ENCODE measurements at places on chromosomes 12 and 14.

GRCh38 chr12:113820842-113821241, 145.3 kb downstream of the RBM19 start:
- no peak for DNase-seq

DNA sequence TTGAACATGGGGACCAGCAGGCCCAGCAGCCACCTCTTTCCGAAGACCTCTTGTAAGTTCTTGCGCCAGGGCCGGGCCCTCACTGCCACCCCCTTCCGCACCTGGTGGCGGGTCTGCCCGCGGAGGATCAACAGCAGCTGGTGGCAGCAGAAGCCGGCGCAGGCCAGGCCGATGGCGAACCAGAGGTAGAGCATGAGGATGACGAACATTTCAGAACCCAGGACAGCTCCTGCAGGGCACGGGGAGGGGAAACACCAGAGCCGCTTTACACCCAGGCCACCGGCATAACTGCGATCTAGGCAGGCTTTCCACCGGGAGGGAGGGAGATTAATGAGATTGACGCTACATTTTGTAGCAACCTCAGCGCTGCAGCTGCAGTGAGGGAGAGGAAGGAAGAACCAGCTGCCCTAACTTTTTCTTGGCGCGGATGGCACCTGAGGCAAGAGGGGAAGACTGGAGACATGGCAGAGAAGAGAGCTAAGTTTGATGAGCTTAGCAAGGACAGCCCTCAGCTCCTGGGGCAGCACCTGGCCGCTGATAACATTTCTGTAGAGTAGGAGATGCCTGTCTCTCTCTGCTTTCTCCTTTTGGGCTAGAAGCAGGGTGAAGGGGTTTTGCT, 7.8 kb downstream of the ZDHHC22 start:
- peak; percentile 32 for DNase-seq

DNA sequence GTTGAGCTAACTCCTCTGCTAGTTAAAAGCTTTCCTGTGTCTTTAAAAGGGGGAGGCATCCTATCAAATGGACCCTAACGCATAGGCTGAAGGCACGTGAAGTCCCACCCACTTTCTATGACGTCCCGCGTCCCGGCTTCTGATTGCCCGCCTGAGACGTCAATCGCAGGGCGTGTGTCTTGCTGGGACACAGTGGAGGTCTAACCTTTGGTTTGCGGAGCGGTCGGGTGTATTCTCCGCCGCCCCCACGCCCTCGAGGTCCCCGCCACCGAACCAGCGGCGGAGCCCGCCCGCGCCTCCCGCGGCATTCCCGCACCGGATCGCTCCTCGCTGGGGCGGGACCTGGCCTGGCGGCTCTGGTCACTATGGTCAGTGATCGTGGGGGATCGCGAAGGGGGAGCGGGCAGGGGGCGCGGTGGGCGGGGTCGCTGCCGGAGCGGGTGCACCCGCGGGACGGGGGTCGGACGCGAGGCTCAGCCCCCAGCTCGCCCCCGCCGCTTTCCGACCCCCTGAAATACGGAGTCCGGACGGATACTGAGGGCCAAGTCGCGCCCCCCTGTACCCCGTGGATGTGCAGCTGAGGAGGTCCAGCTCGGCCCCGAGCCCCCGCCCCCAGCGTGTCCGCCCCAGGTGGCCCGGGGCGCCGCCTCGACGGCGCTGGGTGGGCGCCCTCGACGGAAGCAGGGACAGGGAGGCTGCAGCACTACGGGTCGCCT, at the start of gene OTUB2:
OTUB2 (plus strand) TSS at position 168 of the 716 bp plus-strand sequence; CDS start at position 366, 198 bp downstream.
- DNase-seq, result peak; percentile 92

- no peak for DNase-seq
Observed at GRCh38 chr12:45122768-45123380, 72.0 kb upstream of the DBX2 start.

- no peak for DNase-seq
Observed at GRCh38 chr12:109436188-109436560, 40.9 kb downstream of the KCTD10 start.

- no peak for DNase-seq
Observed at GRCh38 chr12:77932216-77932615, 101.5 kb downstream of the NAV3 start.

GRCh38 chr12:104243971-104244370, 28.4 kb downstream of the TXNRD1 start:
- no peak for DNase-seq

DNA sequence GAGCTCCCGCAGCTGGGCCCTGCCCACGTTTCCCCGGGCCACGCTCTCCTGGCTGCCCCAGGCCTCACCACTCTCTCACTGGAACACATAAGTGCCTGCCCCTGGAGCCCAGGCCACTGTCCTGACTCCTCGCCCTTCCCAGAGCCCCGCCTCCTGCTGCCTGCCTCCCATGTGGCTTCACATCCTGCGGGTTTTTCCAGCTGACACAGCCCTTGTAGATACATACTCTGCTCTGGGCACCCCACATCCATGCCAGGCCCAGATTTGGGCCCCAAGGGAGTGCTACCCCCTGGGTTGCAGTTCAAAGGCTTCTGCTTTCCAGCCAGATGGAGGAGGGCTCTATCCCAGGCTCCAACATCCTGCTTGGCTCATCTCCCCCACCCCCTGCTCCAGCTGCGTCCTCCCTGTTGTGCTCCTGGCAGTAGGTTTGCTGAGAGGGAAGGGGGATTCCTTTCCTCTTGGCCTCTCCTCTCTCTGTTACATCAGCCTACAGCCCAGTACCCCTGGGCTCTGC, 60.1 kb downstream of the TSPAN9 start:
- no peak for DNase-seq

GRCh38 chr12:96143827-96144565, 50.2 kb upstream of the ELK3 start:
- no peak for DNase-seq

DNA sequence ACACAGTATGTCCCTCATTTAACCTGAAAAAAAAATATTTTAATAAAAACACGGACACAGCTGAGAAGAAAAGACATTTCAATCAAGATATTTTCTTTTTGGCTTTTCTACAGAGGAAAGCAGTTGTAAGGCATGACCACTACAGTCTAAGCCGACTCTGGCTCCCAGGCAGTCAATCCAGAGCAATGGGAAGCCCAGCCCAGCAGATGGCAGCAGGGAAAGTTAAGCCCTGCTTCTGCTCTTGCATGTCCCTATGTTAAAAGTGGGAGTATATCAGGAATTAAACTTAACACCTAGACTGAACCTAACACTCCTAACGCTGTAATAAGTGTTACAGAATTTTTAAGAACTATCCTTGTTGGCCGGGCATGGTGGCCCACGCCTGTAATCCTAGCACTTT, 19.5 kb upstream of the HAL start:
- DNase-seq, result no peak

- no peak for DNase-seq
Observed at GRCh38 chr14:64119500-64119899, 174.7 kb downstream of the ESR2 start.

GRCh38 chr12:114858388-114859146, 174.6 kb upstream of the TBX3 start:
- no peak for DNase-seq

DNA sequence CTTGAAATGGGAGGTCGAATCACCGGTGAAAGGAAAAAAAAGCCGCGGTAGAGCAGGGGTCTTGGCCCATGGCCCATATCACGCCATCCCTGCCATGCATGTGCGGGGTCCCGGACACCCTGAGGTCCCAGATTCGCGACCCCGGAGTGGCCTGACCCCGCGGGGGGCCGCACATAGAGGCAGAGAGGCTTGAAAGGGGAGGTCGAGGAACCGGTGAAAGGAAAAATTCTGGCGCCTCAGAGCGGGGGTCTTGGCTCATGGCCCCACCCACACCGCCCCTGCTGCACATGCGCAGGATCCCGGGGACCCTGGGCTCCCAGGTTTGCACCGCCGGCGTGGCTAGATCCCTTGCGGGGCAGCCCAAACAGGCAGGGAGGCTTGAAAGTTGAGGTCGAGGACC, 319.8 kb downstream of the ALG10 start:
- no peak for DNase-seq

DNA sequence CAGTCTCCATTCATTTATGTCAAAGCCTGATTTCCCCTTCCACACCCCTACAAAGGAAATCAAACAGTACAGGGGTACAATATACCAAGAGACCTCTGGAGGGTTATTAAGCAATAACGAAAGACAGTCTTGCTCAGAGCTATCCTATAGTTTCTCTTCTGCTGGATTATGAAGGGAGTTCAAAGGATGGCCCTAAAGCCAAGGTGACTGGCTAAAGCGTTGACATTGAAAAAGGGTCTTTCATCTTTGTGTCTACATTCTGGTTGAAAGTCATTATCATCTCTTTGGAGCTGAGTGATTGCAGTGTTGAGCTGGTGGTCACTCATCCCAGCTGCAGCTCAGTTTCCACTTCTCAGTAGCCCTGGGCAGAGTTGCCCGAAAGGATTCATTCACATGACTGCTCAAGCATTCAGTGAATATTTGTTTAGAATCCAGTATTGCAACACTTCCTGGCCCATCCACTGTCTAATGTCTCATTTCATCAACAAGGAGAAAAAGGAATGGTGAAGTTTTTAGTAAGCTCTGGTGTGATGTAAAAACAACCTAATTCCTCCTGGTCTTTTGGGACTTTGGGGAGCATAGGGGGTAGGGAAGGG, 19.2 kb upstream of the TBX5 start:
- no peak for DNase-seq

DNA sequence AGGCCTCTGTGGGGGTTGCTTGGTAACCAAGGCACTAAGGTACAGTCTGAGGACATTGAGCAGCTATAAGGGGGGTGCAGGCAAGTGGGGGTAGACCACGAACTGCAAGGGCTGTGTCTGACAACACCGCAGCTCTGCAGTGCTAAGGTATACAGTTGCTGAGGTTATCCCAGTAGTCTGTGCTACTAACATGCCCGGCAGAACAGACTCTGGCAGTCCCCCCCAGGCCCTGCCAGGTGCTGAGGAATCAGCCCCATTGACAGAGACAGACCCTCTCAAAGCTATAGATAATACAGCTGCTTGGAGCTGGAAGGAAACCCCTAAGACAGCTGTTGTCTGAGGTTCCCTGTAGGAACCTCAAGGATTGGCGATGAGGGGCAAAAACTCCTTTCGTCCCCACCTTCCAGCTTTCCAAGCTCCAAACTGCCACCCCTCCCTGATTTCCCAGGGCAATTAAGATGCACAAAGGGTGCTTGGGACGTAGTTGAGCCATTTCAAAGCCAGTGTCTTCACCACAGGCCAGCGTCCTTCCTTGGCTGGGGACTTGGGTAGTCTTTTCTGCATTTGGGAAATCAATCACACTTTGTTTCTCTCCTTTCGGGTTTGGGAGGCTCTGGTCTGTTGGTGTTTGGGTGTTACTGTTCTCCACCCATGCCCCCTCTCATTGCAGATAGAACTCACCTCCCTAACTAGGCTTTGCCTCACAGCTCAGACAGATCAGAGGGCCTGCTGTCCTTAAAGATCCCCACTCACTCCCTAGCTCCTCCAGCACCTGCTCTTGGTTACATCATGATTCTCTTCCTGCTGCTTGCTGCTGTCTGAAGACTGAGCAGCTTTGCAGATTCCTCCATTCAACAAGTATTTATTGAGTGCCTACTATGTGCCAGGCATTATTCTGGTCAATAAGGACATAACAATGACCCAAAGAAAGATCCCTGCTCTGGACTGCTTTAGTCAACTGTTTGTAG, 2.0 kb upstream of the MYH7 start:
- DNase-seq, result no peak

DNA sequence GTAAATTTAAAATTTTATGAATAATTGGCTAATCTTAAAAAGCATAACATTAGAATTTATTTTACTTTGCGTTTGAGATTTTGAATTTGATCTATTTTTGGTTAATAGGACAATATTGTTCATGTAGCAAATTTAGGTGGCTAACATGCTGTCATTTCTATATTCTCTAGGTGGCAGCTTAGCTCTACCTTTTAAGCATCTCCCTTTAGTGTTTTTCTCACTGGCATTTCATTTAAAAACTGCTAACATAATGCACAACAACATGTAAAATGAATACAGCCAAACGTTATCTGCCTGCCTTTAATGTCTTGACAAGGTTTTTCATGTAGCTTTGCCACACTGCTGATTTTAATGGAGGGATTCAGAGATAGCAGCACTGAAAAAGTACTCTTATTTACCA, 272.4 kb upstream of the FBXO33 start:
- DNase-seq, result no peak

GRCh38 chr14:24881116-24881893, 168.6 kb downstream of the STXBP6 start:
- no peak for DNase-seq

DNA sequence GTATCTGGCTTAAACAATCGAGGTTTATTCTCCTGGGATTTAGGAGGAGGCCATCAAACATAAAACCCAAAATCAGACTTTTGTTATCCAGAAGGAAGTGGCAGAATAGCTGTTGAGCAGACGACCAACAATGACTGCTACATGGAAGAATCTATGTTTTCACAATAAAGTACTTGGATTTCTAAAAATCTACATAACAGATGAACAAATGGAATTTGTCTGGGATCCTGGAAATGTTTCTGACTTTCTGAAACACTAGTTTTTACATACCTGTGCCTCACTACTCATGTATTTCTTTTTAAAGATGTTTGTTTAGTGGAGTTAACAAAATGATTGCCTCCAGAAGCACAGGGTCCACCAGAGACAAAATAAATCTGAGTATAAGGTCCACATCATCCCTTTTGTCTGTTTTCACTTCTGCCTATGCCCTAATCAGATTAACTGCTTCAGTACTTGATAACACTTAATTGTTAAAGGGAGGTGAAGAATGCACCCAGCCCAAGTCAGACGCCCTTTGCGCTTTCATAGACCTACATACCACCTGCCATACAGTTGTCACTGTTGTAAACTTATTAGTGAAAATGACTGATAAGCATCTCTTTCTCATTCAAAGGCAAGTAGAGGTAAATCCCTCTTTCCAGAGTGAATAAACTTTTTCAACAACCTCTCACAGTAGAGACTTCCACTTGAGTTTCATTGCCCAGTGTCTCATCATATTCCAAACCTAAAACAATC, 164.6 kb downstream of the EGLN3 start:
- no peak for DNase-seq

All from activated T-cell treated with anti-CD3 and anti-CD28 coated beads for 1 hour (primary cell).